ENCODE measurements at places on chromosomes 1 and 21.
A peak's percentile ranks its signal among the peaks of the same experiment; 100 is the strongest.

DNA sequence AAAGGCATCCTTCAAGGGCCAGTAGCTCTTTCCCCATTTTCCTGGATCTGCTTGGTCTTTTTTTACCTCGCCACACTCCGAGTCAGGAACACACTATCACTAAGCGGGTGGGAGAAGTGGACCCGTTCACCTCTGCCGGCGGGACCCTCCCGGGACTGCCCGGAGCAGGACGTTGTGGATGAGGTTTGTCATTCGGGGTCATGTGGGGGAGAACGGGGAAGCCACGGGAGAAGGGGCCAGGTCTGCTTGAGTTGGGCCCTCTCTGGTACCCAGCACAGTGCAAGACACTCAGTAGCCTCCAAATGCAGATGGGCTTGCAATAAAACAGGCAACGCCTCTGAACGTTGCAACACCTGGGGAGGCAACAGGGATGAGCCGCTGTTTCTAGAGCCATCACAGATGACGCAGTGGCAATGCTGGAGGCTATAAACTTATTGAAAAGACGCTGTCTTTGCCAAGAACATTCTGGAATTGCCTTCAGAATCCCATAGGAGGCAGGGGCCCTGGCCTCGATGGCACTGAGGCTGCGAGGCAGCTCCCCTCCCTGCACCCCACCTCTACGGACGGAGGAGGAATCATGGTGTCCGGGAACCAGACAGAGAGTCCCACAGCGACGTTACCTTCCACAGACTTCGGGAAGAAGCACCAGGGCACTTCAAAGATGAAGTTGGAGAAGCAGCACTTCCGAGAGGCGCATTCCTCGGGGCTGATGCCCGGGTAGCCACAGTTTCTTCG is 3.8 kb downstream of the TFF2 start:
- DNase-seq, result no peak

DNA sequence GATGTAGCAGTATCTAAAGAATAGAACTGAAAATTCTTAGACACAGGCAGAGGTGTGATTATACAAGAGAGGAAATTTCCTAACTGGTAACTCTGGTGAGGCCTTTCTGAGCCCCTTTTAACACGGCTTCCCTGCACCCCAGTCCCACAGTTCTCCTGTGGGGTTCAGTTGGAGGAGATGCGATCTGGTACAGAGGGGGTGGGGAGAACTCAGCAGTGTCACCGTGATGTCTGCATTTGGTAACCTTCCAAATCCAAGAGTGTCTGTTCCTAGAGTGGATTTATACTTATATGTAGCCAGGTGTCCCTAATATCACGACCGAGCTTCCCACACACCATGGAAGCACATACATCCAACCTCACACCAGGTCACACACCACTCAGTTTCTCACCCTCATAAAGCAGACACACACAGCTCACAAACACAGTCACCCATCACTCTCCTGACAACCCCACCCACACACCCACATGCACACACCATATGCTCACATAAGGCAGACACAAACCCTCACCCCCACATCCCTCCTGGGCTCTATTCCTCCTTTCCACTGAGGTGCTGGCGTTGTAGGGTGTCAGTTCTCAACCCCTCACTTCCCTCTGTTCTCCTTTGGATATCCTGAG is 48.5 kb downstream of the RHBG start:
- DNase-seq, result no peak

- no peak for DNase-seq
These were observed 106.2 kb downstream of the PLPPR4 start for GRCh38 chr1:99370476-99370875.

DNA sequence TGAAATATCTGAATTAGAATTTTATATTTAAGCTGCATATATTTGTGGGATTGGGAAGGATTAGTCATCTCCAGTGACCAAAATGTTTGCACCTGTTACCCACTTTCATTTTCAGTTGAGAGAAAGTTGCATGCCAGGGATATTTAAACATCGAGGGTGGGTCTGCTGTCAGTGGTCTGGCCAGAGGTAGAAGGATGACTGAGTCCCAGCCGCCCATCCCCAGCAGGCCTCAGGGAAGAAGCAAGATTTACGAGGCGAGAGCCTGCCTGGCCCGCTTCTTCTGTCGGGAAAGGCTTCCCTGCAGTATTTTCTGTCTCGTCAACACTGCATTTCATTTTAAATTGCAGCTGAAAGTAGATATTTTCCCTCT is 1.4 kb upstream of the MAN1C1 start:
- peak; percentile 9 for DNase-seq

DNA sequence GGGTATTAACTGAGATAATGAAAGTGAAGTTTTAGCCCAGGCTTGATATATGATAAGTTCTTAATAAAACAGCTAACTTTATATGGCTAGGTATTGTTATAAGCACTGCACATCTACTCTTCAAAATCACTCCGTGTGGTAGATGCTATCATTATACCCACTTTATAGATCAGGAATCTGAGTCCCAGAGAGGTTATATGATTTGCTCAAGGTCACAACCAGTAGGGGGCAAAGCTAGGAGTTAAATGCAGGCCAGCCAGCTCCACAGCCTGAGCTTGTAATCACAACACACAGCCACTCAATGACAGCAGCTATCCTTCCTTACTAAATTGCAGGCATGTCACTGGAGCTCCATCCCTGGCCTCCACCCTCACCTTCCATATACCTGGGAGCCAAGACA is 115.8 kb downstream of the CAPN8 start:
- DNase-seq, result no peak

DNA sequence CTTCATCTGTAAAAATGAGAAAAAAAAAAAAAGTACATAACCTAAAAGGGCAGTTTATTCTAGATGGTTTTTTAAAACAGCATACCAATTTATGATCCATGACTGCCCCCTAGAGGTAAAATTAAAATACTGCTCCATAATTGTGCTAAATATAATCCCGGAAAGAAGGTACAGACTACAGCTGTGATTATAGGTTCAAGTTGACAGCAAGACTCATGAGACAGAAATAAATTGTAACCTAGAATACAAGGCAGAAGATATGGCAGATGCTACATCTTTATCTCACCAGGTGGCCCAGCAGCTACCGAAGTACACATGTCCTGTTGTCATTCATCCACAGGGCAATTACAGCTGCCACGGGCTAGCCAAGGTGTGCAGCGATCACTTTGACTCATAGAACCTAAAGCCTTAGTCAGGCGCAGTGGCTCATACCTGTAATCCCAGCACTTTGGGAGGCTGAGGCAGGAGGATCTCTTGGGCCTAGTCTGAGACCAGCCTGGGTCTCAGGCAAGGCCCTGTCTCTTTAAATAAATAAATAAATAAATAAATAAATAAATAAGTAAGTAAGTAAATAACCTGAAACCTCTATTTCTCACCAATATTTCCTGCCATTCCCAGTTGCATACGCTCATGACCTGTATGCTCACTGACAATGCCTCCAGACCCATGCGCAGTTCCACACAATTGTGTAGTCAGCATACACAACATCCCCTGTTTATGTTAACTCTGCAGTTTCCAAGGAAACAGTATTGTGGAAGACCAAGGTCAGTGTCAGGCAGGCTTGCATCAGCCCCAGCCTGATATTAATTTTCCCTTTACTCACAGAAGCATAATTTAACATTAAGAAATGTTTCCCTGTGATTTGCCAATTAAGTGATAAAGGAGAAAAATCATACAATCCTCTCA is 18.3 kb upstream of the PPIE start:
- DNase-seq, result peak; percentile 72

GRCh38 chr1:15836772-15837669 is 10.5 kb upstream of the SPEN start:
- peak; percentile 18 for DNase-seq

GRCh38 chr1:248821641-248822040 is 4.1 kb downstream of the SH3BP5L start:
- no peak for DNase-seq

GRCh38 chr1:168921629-168922028 is 184.9 kb upstream of the ATP1B1 start:
- DNase-seq, result no peak

GRCh38 chr1:213381572-213382084 is 330.6 kb downstream of the RPS6KC1 start:
- no peak for DNase-seq

GRCh38 chr1:90725657-90726424 is 8.7 kb upstream of the BARHL2 start:
- no peak for DNase-seq

GRCh38 chr1:12114916-12115315 is 51.8 kb downstream of the TNFRSF8 start:
- DNase-seq, result no peak

- DNase-seq, result no peak
These were observed 26.6 kb upstream of the ZNF281 start for GRCh38 chr1:200436436-200436835.

- DNase-seq, result no peak
These were observed 14.4 kb downstream of the MYOC start for GRCh38 chr1:171637928-171638576.

Data from umbilical cord (tissue), 2 donors.